Activated naive CD8-positive, alpha-beta T cell treated with anti-CD3 and anti-CD28 coated beads, Interleukin-2, amount 10 ng/mL, durations not matched to agents 7 days and 5 days (primary cell): ENCODE measurements at places on chromosomes 2 and 18.

- peaks cover 45% of the 10 kb centered on the region for H3K4me1 ChIP-seq
- no peaks in the 10 kb centered on the region for H3K36me3 ChIP-seq
- peak overlapping the region; percentile 58 for H3K4me3 ChIP-seq
- peak; percentile 70 for DNase-seq
Measured at GRCh38 chr2:109213646-109214433, 84.8 kb downstream of the SH3RF3 start.

- no peaks in the 10 kb centered on the region for H3K27me3 ChIP-seq
- no peak overlapping the region for H3K27ac ChIP-seq
- peaks cover 17% of the 10 kb centered on the region for H3K36me3 ChIP-seq
Measured at GRCh38 chr18:47113796-47114540, 36.3 kb downstream of the HDHD2 start.

GRCh38 chr2:128502200-128502599 is 183.5 kb upstream of the HS6ST1 start:
- no peak for DNase-seq
- H3K4me3 ChIP-seq = no peak overlapping the region
- no peaks in the 10 kb centered on the region for H3K4me1 ChIP-seq
- no peaks in the 10 kb centered on the region for H3K36me3 ChIP-seq

- no peak for DNase-seq
- no peak overlapping the region for H3K27ac ChIP-seq
- no peaks in the 10 kb centered on the region for H3K4me1 ChIP-seq
- peaks cover 2% of the 10 kb centered on the region for H3K27me3 ChIP-seq
- H3K36me3 ChIP-seq = no peaks in the 10 kb centered on the region
Measured at GRCh38 chr2:231343006-231343710, 52.4 kb upstream of the B3GNT7 start.

GRCh38 chr2:80393991-80394390 is 89.4 kb upstream of the LRRTM1 start:
- H3K27ac ChIP-seq = no peak overlapping the region
- no peaks in the 10 kb centered on the region for H3K27me3 ChIP-seq
- no peak for DNase-seq
- H3K4me1 ChIP-seq = no peaks in the 10 kb centered on the region
- no peaks in the 10 kb centered on the region for H3K36me3 ChIP-seq
- no peak overlapping the region for H3K4me3 ChIP-seq

DNA sequence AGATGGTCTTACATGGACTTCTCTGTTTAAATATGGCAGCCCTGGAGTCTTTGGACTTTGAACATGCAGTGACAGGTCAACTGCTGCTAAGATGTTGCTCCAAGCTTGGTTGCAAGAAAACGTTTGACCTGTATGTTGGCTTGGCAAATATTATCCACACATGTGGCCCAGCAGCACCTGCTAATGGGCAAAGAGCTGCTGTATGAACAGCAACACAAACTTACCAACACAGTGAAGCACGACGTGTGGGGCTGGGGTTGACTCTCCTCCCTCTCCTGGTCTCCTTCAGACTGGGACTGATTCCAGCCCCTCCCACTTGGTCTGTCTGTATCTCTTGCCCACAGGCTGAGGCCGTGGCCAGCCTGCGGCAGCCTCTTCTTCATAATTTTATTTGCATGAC is 3.8 kb downstream of the KCNE4 start:
- DNase-seq = no peak
- no peaks in the 10 kb centered on the region for H3K4me1 ChIP-seq

DNA sequence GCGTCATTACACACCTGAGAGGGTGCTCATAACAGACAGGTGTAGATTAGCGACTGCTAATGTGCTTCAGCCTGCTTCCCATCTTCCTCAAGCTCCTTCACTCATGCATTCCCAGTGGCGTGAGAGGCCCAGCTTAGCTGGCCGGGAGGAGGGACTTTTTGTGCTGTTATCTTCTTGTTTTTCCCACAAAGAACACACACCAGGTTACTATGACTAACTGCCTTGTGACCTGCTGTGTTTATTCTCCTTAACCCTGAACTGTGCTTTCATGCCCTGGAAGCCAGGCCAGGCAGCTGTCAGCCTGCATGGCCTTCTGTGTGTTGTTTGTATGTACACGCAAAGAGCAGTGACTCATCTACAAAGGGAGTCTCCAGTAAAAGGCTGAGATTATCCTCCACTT is 143.8 kb downstream of the PIEZO2 start:
- H3K27ac ChIP-seq = no peak overlapping the region
- H3K27me3 ChIP-seq = peaks cover 3% of the 10 kb centered on the region
- DNase-seq = no peak
- H3K4me1 ChIP-seq = no peaks in the 10 kb centered on the region
- no peaks in the 10 kb centered on the region for H3K36me3 ChIP-seq
- no peak overlapping the region for H3K4me3 ChIP-seq

- H3K4me1 ChIP-seq = peaks cover 32% of the 10 kb centered on the region
- no peaks in the 10 kb centered on the region for H3K27me3 ChIP-seq
- peak within 1 kb of the TSS; percentile 91 for H3K27ac ChIP-seq
- DNase-seq = peak; percentile 84
- H3K36me3 ChIP-seq = peaks cover 15% of the 10 kb centered on the region
Measured at GRCh38 chr2:39778775-39779340, at the start of gene THUMPD2. TSS of gene THUMPD2 (minus strand) at chr2:39779258. CDS start at chr2:39779239, 19 bp downstream.

- no peaks in the 10 kb centered on the region for H3K36me3 ChIP-seq
- no peak for DNase-seq
- peak overlapping the region; percentile 85 for H3K4me3 ChIP-seq
- H3K27ac ChIP-seq = peak overlapping the region; percentile 74
- H3K27me3 ChIP-seq = peaks cover 43% of the 10 kb centered on the region
Measured at GRCh38 chr2:217942731-217943335, 60.0 kb downstream of the TNS1 start.

GRCh38 chr2:64485331-64485730 is 31.4 kb downstream of the LGALSL start:
- H3K4me1 ChIP-seq = peaks cover 20% of the 10 kb centered on the region
- H3K36me3 ChIP-seq = no peaks in the 10 kb centered on the region
- H3K27me3 ChIP-seq = peaks cover 7% of the 10 kb centered on the region
- no peak for DNase-seq

- H3K27ac ChIP-seq = no peak overlapping the region
- peak overlapping the region; percentile 12 for H3K4me3 ChIP-seq
- DNase-seq = no peak
Measured at GRCh38 chr2:42793334-42794270, 1.2 kb upstream of the HAAO start.

DNA sequence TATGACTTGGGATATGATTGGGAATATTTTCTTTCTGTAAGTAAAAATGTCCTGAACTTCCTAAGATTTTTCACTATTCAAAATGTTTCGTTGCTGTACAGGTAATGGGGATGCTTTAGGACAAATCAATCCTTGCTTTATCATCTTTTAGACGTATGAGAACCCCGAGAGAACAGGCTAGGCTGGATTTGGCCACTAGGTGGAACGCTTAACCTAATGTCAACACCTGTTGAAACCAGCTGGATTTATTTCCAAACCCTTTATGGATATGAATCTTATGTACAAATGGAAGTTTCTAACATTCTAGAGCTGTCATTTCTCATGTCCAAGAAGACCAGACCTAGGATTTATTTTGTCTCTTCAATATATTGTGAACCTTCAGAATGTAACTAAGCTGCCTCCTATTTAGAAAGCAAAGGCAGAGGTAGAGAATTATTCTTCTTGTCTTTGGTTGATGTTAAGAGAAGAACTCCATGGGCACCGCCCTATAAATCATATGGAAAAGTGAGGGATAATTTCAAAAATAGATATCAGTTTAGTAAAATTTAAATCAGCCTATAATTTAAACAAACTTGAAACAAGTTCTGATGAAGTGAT is 96.7 kb downstream of the PMAIP1 start:
- H3K27me3 ChIP-seq = peaks cover 30% of the 10 kb centered on the region
- no peaks in the 10 kb centered on the region for H3K4me1 ChIP-seq
- H3K27ac ChIP-seq = no peak overlapping the region
- no peak for DNase-seq

GRCh38 chr2:88190808-88191721 is 20.9 kb downstream of the THNSL2 start:
- peaks cover 4% of the 10 kb centered on the region for H3K27me3 ChIP-seq
- H3K4me3 ChIP-seq = no peak overlapping the region
- no peak for DNase-seq
- no peak overlapping the region for H3K27ac ChIP-seq
- H3K4me1 ChIP-seq = no peaks in the 10 kb centered on the region
